ENCODE measurements at places on chromosomes 6 and 20. TPM values are rescaled to one million over a fixed set of nuclear protein-coding genes. Genes with fewer than 3 reads are reported as not detected.
A peak's percentile ranks its signal among the peaks of the same experiment; 100 is the strongest.

The CAPN11 gene
- total RNA-seq = not detected

The BHLHE23 gene
- not detected for total RNA-seq

The SEL1L2 gene
- not detected for total RNA-seq

The WFDC12 gene
- total RNA-seq = not detected

The TINAG gene
- not detected for total RNA-seq

The EIF2S2 gene
- total RNA-seq = 84.0 TPM

The HDGFL1 gene
- not detected for total RNA-seq

The EPHA7 gene
- 32.2 TPM for total RNA-seq

DNA sequence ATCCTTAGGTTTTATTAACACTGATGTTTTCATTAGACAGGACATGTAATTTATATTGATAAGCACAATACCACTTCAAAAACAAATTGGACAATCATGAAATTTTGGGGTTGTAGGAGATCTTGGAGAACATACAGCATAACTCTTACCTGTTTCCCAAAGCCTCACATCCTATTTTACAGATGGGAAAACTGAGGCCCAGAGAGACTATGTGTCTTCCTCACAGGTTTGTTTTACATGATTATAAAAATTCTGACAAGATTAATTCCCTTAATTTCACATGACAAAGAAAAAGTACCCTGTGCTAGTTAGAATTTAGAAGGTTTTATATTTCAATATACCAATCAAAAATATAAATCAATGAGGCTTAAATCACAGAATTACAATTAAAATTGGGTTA is 145.5 kb downstream of the GMDS start:
- no peak for DNase-seq

GRCh38 chr6:125944434-125944816 is 12.1 kb upstream of the HINT3 start:
- no peak for DNase-seq

DNA sequence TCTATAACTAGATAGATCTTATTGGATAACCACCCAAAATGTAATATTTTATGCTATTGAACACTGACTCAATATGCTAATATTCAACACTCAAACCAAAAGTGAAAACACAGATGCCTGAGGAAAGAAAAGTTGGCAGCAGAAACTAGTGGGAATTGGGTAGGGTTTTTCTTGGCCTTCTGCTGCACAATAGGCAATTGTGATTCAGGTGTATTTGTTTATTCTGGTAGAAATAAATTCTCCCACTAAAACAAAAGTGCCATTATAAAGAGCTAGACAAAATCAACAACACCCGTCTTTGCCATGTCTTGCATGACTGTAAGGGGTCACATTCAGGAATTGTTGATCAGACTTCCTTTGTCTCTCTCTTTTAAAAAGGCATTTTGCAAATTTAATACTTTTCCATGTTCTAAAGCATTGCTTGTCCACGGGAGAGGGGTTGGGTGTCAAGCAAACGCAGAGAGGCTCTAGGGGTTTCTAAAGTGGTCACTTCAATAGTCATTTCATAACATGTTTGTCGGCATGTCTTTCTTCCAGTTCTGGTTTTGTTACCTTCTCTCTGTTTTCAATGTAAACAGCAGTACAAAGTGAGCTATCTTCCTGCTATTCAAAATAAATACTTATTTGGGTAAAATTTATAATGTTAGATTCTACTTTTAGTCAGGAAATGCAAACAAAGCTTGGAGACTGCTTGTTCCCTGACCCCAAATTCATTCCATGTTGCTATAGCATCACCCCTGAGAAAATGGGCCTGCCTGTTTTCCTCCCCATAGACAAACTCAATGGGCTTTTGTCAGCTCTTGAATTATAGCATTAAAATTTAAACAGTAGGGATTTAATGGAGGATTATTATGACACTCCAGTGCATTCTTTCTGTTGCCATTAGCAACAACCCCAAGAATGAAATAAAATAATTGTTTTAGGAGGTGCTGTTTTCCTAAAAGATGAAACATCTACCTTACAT is 217.0 kb upstream of the CCN2 start:
- no peak for DNase-seq

GRCh38 chr6:51844336-51844735 is 243.1 kb downstream of the PKHD1 start:
- DNase-seq = no peak

GRCh38 chr6:34386316-34387137 is 5.9 kb downstream of the NUDT3 start:
- no peak for DNase-seq

GRCh38 chr6:27383481-27383880 is 5.1 kb upstream of the ZNF391 start:
- DNase-seq = no peak

- DNase-seq = no peak
These were observed 148.1 kb upstream of the TCF21 start for GRCh38 chr6:133740816-133741215.

DNA sequence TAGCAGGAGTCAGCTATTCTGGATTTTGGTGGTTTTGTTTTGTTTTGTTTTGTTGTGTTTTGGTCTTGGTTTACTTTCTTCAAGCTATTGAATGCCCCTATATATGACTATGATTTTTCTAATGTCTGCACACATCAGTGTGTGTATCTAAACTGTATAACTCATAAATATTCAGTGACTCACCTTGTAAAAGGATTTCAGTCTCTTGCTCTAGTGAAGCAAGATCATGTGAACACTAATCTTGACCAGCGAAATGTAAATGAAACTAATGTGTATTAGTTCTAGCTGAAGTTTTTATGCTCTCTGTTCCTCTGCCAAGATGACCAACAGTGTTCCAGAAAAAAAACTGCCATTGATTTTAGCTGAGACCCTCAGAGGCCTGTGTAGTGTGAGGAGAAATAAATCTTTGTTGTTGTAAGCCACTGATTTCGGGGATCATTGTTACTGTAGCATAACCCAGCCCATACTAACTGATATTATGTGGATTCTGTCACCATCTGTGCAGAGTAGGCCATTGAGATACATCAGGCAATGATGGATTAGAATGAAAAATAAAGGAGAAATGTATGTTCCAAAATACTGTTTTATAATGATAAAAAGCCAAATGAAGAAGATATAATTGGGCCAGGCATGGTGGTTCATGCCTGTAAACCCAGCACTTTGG is 11.5 kb upstream of the BTBD9 start:
- no peak for DNase-seq

GRCh38 chr6:150721418-150722266 is 122.0 kb downstream of the PLEKHG1 start:
- DNase-seq = no peak

- no peak for DNase-seq
These were observed 561 bp downstream of the KAT14 start for GRCh38 chr20:18138266-18138582.

DNA sequence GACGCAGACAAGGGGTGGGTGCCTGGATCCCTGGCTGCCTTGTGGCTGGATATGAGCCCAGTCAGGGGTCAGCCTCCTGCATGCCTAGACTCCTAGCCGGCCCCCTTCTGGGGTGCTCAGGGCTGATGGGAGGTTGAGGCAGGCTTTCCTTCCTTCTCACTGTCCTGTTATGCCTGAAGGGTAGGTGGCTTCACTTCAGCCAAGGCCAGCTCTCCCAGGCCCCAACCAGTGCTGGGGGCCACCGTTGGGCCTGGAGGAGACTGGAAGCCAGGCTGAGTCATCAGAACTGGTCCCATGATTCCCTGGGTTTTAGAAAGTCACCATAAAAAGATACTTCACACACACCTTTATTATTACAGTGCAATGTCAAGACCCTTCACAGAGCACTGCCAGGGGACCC is 2.9 kb upstream of the POU5F1 start:
- DNase-seq = no peak

DNA sequence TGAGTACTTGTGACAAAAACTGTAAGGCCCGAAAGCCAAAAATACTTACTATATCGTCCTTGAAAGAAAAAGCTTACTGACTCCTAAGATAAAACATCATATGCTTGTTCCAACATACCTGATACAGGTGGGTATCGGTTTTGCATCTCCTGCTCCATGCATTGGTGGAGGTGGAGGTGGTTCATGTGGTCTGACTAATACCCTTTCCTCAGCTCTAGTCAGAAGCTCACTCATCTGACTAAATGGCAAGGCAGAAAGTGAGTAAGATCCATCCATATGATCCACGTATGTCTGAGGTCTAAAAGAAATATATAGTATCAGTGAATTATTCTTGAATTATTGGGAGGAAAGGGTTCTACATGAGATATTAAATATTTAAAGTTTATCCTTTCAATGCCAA is 76.2 kb downstream of the WASF1 start:
- no peak for DNase-seq

GRCh38 chr6:119348748-119349360 is 707 bp downstream of the MAN1A1 start:
- peak; percentile 23 for DNase-seq

DNA sequence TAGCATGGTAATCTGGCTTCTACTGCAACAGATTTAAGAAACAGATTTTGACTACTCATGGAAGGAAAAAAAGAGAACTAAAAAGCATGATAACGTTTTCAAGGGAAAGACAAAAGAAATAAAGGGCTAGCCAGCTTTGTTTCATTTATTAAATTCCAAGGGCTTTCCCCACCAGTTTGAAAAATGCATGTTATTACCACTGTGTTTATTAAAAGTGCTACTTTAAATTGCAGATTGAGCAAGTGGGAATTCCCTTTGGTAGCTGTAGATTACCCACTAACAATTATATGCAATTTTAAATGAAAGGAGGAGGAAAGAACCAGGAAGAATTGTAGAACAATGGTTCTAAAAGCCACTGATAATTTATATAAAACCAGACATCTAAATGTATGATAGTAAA is 40.6 kb upstream of the NHSL1 start:
- no peak for DNase-seq

DNA sequence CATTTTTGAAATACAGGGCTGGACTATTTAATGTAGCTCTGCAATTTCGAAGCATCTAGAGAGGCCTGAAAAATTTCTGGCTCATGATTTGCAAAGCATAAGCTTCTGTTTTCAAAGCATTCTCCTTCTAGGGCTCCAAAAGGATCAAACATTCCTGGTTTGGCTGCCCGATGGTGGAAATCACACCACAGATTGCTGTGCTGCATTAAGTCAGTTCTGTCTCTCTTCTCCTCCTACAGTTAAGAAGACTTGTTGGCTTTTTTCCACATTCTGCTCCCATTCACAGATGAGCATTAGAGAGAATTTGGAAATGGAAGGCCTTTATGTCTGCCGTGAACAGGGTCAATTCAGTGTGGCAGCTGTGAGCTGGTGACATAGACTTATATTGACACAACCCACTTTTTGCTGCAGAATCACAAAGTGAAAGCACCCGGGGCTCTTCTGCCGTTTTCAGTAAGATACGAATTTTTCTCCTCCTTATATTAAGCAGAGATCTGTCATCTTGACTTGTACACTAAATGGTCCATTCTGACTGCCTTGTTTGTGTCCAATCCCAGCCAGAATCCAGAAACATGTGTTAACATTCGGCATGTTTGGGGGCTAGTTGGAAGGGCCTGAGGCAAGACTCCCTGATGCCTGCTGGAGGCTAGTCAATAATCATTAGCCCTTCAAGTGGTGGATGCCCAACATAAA is 330.8 kb upstream of the DEFB112 start:
- DNase-seq = no peak

DNA sequence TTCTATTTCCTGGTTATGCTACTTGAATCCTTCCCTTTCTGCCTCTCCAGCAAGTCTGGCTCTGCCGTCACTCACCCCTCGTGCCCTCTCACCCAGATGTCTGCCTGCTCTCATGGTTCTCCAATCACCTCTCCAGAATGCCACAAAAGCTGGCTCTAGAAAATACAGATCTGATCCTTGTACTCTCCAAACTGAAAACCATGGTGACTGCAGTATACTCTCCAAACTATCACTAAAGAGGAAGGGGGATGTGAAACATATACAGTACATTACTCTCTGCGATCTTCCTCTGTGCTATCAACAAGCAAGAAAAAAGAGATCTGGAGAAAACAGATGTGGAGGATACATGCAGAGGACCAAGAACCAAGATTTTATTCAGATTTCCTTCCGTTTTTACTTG is 91.1 kb downstream of the ATXN1 start:
- no peak for DNase-seq

- no peak for DNase-seq
These were observed 32.5 kb downstream of the TOP1 start for GRCh38 chr20:41061155-41061554.

DNA sequence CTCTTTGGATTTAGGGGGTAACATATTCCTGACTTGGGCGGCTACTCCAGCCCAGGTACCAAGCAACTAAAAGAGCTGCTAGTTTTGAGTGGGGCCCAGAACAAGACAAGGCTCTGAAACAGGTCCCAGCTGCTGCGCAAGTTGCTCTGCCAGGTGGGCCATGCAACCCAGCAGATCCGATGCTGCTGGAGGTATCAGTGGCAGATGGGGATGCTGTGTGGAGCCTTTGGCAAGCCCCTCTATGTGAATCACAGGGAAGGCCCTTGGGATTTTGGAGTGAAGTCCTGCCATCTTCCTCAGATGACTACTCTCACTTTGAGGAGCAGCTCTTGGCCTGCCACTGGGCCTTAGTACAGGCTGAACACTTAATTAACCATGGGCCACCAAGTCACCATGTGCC is 43.7 kb upstream of the VSX1 start:
- no peak for DNase-seq

DNA sequence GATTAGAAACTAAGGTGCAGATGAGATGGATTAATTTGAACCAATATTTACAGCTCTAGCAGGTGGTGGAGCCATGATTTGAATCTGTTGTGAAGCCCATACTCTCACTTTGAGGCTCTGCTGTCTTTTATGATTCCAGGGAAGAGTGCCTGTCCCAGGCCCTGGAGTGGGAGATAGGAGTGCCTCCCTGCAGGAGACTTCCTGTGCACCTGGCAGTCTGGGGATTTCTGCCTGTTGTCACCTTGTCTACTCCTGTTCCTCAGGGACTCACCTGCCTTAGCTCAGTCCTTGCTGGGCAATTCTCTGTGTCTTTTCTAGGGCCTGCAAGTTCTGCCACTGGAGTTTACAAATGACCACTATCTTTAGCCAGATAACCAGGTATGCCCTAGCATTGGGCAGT is 46.3 kb downstream of the SCAND1 start:
- no peak for DNase-seq

DNA sequence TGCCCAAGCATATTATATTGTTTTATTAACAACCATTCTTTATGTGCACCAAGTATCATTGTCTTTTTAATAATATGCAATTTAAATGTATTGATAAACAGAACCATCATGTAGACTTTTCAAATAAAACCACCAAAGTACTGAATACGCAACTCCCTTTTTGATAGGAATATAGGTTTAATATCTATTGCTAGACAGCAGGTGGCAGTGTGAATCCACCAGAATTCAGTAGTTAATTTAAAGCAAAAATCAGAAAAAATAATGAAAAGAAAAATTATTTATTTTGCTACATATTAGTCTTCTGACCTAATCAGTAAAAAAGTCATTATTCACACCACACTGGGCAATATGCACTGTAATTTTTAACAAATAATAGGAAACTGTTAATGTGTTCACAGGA is 143.7 kb downstream of the KLHL32 start:
- DNase-seq = no peak

DNA sequence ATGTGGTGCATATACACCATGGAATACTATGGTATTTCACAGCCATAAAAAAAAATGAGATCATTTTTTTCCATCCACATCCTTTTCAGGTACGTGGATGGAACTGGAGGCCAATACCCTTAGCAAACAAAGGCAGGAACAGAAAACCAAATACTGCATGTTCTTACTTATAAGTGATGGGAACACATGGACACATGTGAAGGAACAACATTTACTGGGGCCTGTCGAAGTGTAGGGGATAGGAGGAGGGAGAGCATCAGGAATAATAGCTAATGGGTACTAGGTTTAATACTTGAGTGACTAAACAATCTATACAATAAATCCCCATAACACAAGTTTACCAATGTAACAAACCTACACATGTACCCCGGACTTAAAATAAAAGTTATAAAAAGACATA is 30.5 kb downstream of the CCN2 start:
- no peak for DNase-seq

GRCh38 chr20:61260905-61261304 is 8.8 kb downstream of the CDH4 start:
- no peak for DNase-seq
